D721Med (cell line): ENCODE measurements at places on chromosomes 16 and 17.

- DNase-seq = no peak
Measured at GRCh38 chr16:55592306-55592705, 25.8 kb downstream of the CAPNS2 start.

- no peak for DNase-seq
Measured at GRCh38 chr16:78220571-78220970, 121.1 kb downstream of the WWOX start.

GRCh38 chr16:3606441-3606840 lies 5.0 kb downstream of the SLX4 start:
- DNase-seq = no peak

GRCh38 chr17:72273289-72274056 lies 152.7 kb downstream of the SOX9 start:
- DNase-seq = no peak

GRCh38 chr17:63096426-63096825 lies 130.4 kb downstream of the TANC2 start:
- DNase-seq = no peak

- DNase-seq = no peak
Measured at GRCh38 chr17:41333836-41334235, 16.8 kb downstream of the KRT33A start.

DNA sequence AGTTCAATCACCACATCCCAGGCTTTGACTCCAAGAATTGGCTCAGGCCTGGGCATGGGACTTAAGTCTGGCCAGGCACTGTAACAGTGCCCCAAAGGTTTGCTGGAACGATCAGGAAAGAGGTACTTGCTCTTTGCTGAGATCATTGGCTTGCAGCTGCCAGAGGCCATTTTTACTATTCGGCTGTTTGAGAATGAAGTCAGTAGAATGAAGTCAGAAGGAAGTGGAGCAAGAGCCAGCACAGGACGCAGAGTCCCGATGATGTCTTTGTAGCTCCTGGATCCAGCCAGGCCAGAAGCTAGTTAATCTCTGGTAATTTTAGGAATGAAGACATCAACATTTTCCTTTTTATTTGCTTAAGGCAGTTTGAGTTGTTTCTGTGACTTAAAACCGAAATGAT lies 195.5 kb downstream of the RAB11FIP4 start:
- DNase-seq = no peak

- peak; percentile 78 for DNase-seq
Measured at GRCh38 chr17:4420692-4421131, 13.0 kb upstream of the SPNS3 start.

GRCh38 chr17:12554251-12554650 lies 111.4 kb upstream of the MYOCD start:
- no peak for DNase-seq

- DNase-seq = no peak
Measured at GRCh38 chr17:75638893-75639292, 5.7 kb downstream of the SMIM5 start.

DNA sequence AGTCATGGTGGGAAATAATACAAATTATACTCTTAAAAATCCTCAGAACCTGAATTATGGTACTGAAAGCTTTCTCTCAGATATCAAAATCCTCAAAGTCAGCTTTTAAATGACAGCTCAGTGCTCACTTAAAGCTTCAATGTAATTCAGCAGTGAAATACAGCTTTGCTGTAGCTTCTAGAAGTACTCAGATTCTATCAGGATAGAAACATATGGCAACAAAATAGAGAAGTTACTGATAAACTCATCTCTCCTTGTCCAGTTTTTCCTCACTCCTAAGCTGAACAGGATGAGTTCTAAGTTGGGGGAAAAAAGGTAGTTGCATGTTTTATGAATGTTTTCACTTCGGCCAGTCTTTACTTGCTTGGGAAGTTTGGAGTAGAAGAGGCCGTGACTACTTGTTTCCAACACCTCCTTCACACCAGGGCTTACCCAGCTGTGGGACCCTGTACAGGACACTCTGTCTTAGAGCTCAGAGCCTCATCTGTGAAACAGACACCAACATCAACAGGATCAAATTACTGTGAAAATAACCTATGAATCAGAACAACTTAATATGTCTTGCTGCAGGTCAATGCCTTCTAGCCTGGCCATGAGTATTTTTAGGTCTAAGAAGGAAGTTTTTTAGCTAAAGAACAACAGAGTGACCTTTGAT lies 30.2 kb downstream of the OGFOD1 start:
- DNase-seq = no peak

GRCh38 chr16:66954097-66954659 lies 6.9 kb upstream of the CES3 start:
- DNase-seq = no peak

DNA sequence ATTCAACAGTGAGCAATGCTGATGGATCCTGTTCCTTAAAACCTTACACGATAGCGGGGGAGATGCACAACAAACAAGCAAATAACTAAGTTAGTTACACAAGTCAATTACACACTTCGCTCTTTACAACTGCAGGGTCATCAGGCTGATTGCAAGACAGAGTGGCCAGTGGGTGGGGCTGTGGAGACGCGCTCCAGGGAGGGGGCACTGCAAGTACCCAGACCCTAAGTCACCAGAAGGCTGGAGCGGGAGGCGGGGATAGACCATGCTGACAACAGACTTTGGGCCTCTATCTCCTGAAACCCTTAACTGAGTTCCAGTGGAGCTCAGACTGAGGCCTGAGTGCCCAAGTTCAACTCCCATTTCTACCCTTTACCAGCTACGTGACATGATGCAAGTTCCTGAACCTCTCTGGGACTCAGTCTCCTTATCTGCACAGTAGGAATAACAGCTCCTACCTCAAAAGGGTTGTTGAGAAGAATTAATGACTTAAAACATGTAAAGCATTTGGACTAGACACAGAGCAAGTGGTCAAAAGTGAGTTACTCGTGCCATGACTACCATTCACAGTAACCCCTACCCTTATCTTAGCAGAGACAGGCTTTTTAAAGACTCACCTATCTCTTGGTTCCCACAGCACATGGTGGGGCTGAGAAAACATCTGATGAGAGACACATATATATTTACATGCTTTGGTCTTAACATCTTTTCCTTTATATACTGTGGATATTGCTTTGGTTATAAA lies 10.4 kb downstream of the CPPED1 start:
- no peak for DNase-seq

DNA sequence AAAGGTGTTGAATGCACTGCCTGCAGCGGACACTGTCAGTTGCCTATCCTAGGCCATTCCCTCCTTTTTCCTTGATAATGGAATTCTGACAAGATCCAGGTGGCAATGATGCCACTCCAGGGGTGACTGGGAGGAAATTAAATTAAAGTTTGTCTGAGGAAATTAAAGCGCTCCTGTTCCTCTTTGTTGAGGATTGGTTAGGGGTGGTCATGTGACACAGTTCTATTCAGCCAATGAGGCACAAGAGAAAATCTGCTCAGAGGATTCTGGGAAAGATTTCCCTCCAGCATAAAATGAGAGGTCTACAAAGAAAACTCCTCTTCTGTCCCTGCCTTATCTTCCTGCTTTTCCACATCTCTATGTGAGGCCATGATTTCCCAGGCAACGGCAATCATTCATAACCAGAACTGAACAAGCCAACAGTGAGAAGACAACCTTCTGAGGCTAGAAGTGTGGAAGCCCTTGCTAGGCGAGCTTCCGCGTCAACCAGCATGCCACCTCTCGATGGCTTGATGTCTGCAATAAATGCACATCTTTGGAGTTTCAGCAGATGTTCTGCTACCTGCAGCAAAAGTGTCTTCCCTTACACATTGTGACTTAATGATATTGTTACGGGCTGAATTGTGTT lies 5.6 kb upstream of the BCO1 start:
- no peak for DNase-seq

GRCh38 chr16:53207810-53208752 lies 153.3 kb downstream of the CHD9 start:
- DNase-seq = no peak

- no peak for DNase-seq
Measured at GRCh38 chr17:36730857-36731490, 129.6 kb downstream of the MRM1 start.

DNA sequence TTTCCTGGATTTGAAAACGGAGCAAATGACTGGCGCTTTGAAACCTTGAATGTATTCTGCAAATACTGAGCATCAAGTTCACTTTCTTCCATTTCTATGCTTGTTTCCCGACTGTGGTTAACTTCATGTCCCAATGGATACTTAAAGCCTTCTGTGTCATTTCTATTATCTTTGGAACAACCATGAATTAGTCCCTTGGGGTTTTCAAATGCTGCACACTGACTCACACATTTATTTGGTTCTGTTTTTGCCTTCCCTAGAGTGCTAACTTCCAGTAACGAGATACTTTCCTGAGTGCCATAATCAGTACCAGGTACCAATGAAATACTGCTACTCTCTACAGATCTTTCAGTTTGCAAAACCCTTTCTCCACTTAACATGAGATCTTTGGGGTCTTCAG lies 32.3 kb downstream of the BRCA1 start:
- DNase-seq = no peak

GRCh38 chr16:28180655-28181460 lies 30.9 kb downstream of the XPO6 start:
- DNase-seq = no peak

DNA sequence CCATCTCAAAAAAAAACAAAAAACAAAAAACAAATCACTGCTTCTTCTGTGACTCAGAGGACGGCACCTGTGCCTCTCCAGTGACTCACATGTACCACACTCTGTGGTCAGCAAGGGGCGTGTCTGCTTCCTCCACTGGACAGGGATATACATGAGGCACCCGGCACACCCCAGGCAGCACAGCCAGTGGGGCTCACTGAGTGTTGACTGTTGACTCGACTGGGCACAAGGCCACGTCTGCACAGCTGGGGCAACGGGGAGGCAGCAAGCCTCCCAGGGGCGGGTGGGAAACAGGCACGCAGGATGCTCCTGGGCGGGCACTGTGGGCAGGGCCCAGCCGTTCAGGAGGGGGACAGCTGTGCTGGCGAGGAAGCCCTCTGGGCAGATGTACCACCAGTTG lies 64.1 kb downstream of the TIMM22 start:
- DNase-seq = no peak

DNA sequence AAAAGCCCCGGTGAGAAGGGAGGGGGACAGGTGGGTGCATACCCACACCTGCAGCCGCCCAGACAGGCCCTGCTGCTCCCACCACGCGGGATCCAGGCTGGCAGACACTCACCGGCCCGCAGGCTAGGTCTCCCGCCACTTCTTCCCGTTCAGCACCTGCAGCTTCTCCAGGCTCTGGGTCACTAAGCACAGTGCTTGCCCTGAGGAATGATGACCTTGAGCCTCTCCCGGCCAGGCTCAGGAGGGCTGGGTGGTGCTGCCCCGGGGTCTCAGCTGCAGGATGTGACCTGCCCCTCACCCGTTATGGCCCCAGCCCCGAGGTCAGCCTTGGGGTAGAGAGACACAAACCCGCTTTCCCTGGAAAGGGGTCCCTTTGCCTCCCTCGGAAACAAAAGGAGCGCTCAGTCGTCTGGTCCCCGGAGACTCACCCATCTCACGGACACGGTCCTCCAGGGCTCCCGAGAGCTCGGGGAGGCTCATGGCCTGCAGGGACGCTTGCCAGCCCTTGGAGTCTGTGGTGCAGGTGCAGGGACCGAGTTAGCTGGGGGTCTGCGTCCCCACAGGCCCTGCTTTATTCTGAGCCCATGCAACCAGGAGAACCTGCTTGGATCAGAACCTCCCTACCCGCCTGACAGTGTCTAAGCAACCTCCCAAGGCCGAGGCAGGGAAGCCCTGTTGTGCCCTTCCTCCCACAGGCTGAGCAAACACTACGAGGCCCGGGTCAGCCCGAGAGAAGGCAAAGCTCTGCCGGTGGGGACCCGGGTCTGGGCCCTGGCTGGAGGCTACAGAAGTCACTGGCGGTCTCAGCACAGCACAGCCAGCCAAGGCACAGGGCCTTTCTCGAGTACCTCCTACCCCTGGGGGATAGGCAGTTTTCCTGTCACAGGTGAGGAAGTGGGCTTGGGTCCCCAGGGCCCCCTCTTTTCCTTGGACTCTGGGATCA lies 3.8 kb downstream of the NUDT16L1 start:
- no peak for DNase-seq

DNA sequence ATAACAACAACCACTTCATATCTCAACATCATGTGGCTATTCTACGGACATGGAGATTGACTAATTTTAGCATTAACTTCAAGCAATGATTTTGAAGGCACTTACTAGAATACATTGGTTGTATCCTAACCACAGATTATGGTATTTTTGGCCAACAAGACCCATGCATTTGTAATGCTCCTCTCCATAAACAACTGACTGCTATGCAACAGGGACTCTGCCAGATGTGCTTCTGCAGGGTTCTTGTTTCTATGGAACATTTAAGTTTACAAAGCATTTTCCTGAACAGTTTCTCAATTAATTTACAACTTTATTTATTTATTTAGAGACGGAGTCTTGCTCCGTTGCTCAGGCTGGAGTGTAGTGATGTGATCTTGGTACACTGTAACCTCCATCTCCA lies 178.0 kb downstream of the PARN start:
- DNase-seq = no peak

GRCh38 chr16:11211977-11212797 lies 43.8 kb downstream of the SOCS1 start:
- no peak for DNase-seq

DNA sequence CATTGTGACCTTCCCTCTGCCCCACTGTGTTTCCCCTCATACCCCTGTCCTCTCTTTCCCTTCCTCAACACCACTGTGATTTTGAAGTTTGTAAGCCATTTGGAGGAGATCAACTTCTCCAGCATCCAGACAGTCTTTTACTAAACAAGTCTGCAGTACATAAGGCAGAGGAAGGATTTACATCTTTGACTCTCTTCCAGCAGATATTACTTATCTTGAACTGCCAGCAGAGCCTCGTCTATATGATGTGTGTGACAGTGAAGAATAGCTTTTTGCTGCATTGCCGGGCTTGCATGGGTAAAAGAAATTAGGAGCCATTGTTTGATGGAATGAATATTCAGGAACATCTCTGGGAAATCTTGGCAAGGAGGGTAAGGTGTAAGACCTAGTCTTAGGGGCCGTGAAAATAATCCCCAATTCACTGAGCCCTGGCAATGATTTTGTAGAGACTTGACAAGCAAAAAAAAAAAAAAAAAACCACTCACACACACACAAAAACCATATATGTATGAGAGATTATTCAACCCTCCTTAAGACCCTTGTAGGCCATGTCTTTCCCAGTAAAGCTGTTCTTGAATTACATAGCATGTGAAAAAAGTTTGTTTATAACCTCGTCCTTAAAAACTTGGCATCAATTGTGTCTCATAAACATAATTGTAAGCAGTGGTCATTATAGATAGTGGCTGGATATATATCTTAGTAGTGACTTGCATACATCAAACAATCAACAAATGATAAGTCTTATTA lies 903.9 kb downstream of the CDH11 start:
- DNase-seq = no peak

- no peak for DNase-seq
Measured at GRCh38 chr16:85996843-85997242, 97.9 kb downstream of the IRF8 start.

GRCh38 chr17:36861531-36861930 lies 75.7 kb upstream of the LHX1 start:
- no peak for DNase-seq

GRCh38 chr17:8153957-8154607 lies 1.9 kb upstream of the PER1 start:
- no peak for DNase-seq
